ENCODE measurements at places on chromosomes 12 and 14. TPM values are rescaled to one million over a fixed set of nuclear protein-coding genes. Genes with fewer than 3 reads are reported as not detected.

The MANSC1 gene
- 0.55 TPM for total RNA-seq

The OAS3 gene
- 7.7 TPM for total RNA-seq

The ARID2 gene
- total RNA-seq = 15.1 TPM

The MGAT4C gene
- under 0.01 TPM for total RNA-seq

The CCDC175 gene
- not detected for total RNA-seq

The CD163L1 gene
- total RNA-seq = under 0.01 TPM

The FLVCR2 gene
- total RNA-seq = 1.8 TPM

The SOX5 gene
- 18.2 TPM for total RNA-seq

The HIGD1C gene
- total RNA-seq = not detected

The GSKIP gene
- 146 TPM for total RNA-seq

The ALX1 gene
- 3.8 TPM for total RNA-seq

Measured in uterine smooth muscle cell (primary cell).